Smooth muscle cell of trachea (primary cell): ENCODE measurements at places on chromosomes 7 and 10. TPM values are rescaled to one million over a fixed set of nuclear protein-coding genes. Genes with fewer than 3 reads are reported as not detected.

The RBM20 gene
- total RNA-seq, result not detected in 2 replicates

The ENKUR gene
- total RNA-seq, result under 0.01 TPM in 1 of 2 replicates, not detected in the other

The TRIL gene
- total RNA-seq, result 0.50 and 0.58 TPM in 2 replicates

The SH3PXD2A gene
- 24.0 and 38.5 TPM in 2 replicates for total RNA-seq

The COL13A1 gene
- total RNA-seq, result 17.2 and 21.5 TPM in 2 replicates

The MMRN2 gene
- total RNA-seq, result 3.6 and 4.8 TPM in 2 replicates

The HOXA11 gene
- total RNA-seq, result under 0.01 TPM in 1 of 2 replicates, not detected in the other

The METTL27 gene
- total RNA-seq, result 7.1 and 36.6 TPM in 2 replicates

The RHOBTB1 gene
- total RNA-seq, result 15.3 and 16.0 TPM in 2 replicates

The LIPF gene
- 0.29 TPM in 1 of 2 replicates, not detected in the other for total RNA-seq

The HABP2 gene
- total RNA-seq, result not detected in 2 replicates

The TNS3 gene
- 27.5 and 77.6 TPM in 2 replicates for total RNA-seq

The CUX1 gene
- 51.3 and 55.1 TPM in 2 replicates for total RNA-seq

The FAM200A gene
- total RNA-seq, result 10.8 and 11.3 TPM in 2 replicates

The ABCB1 gene
- 10.5 and 11.9 TPM in 2 replicates for total RNA-seq

The FGL2 gene
- 29.9 and 31.0 TPM in 2 replicates for total RNA-seq

The PTPN20 gene
- total RNA-seq, result 0.33 and 0.73 TPM in 2 replicates

The ITPRID1 gene
- total RNA-seq, result not detected in 2 replicates

The ZNHIT1 gene
- total RNA-seq, result 78.4 and 89.0 TPM in 2 replicates

The SLC18A2 gene
- under 0.01 TPM in 2 replicates for total RNA-seq

The PTF1A gene
- not detected in 2 replicates for total RNA-seq

The TDRD1 gene
- 0.29 and 0.50 TPM in 2 replicates for total RNA-seq

The SLC16A12 gene
- total RNA-seq, result under 0.01 and 0.17 TPM in 2 replicates

The PTPRZ1 gene
- total RNA-seq, result 1.0 TPM in 1 of 2 replicates, not detected in the other

The AKR1C4 gene
- total RNA-seq, result not detected in 2 replicates

The UNCX gene
- total RNA-seq, result not detected in 2 replicates

The PAX4 gene
- not detected in 2 replicates for total RNA-seq

The CUBN gene
- total RNA-seq, result 3.3 and 3.6 TPM in 2 replicates

The CPN1 gene
- total RNA-seq, result not detected in 2 replicates

The SHTN1 gene
- total RNA-seq, result 0.99 and 3.2 TPM in 2 replicates

The MSS51 gene
- total RNA-seq, result 1.8 and 2.5 TPM in 2 replicates

The EBF3 gene
- 9.9 and 16.5 TPM in 2 replicates for total RNA-seq

The RPP30 gene
- 29.4 and 47.4 TPM in 2 replicates for total RNA-seq

The SEMA3C gene
- total RNA-seq, result 156 and 163 TPM in 2 replicates

The NXPH1 gene
- total RNA-seq, result not detected in 2 replicates

The ACSL5 gene
- 1.3 and 5.0 TPM in 2 replicates for total RNA-seq

The JCAD gene
- 2.0 and 8.9 TPM in 2 replicates for total RNA-seq

The TOMM7 gene
- total RNA-seq, result 125 and 147 TPM in 2 replicates

The ANKRD2 gene
- total RNA-seq, result 0.50 and 2.3 TPM in 2 replicates

The FAM24A gene
- not detected in 2 replicates for total RNA-seq

The BRAT1 gene
- 31.4 and 53.3 TPM in 2 replicates for total RNA-seq

The MYO1G gene
- under 0.01 TPM in 1 of 2 replicates, not detected in the other for total RNA-seq
